Esophagus muscularis mucosa (tissue), 4 donors: ENCODE measurements at places on chromosomes 4 and X. TPM values are rescaled to one million over a fixed set of nuclear protein-coding genes. Genes with fewer than 3 reads are reported as not detected.

The NHSL2 gene
- total RNA-seq: 20.8 TPM

The PNMA5 gene
- total RNA-seq: not detected

The VSIG4 gene
- total RNA-seq: 105 TPM

The AR gene
- 4.5 TPM for total RNA-seq

The MANBA gene
- 24.5 TPM for total RNA-seq

The POLR2B gene
- total RNA-seq: 72.9 TPM
